Activated T-helper 1 cell treated with anti-CD3 and anti-CD28 coated beads, Interleukin-2, amount 50 U/mL, for 16 hours (primary cell): ENCODE measurements at places on chromosomes 13 and 19.

GRCh38 chr13:24670961-24671381 is 9.2 kb upstream of the ATP12A start:
- DNase-seq = no peak

DNA sequence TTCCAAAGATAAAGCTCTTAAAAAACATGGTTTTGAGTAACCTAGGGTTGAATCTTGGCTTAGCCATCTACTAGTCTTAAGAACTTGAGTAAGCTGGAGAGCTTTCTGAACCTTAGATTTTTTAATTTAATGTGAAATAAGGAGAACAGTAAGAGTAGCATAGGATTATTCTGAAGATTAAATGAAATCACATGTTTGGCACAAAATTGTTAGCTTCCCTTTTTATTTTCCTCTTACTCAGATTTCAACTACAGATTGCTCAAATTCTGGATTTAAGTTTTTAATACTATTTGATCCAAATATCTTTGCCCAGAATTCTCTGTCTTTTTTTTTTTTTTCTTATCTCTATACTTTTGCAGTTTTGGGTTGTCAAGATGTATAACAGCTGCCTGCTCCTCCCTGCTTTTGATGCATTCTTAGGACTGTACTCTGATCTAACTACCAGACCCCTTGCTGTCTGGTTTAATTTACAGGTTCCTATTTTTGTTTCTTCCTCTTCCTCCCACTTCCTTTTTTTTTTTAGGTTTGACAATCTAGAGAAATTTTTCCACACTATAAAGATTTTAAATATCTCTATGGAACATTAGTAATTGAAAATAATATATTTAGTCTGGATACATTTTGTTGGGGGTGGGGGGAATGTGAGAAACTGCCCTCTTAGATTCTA is 12.3 kb downstream of the POMP start:
- DNase-seq = no peak

DNA sequence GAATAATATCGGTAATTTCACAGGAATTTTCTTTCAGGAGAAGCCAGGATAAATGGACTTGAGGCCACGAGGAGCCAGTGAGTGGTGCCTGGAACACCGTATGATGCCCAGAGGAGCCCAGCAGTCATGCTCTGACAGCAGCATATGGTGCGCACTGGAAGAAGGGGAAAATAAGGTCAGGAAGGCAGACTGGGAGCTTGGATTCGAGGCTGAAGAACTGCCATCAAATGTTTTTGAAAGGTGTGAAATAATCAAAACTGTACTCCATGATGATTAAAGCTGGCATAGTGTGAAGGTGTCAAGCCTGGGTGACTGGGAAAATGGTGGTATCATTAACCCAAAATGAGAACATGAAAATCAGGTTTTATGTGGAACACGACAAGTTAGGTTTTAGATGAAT is 374.2 kb downstream of the DIAPH3 start:
- DNase-seq = no peak

- no peak for DNase-seq
Observed at GRCh38 chr19:4447327-4448146, 10.1 kb downstream of the UBXN6 start.

DNA sequence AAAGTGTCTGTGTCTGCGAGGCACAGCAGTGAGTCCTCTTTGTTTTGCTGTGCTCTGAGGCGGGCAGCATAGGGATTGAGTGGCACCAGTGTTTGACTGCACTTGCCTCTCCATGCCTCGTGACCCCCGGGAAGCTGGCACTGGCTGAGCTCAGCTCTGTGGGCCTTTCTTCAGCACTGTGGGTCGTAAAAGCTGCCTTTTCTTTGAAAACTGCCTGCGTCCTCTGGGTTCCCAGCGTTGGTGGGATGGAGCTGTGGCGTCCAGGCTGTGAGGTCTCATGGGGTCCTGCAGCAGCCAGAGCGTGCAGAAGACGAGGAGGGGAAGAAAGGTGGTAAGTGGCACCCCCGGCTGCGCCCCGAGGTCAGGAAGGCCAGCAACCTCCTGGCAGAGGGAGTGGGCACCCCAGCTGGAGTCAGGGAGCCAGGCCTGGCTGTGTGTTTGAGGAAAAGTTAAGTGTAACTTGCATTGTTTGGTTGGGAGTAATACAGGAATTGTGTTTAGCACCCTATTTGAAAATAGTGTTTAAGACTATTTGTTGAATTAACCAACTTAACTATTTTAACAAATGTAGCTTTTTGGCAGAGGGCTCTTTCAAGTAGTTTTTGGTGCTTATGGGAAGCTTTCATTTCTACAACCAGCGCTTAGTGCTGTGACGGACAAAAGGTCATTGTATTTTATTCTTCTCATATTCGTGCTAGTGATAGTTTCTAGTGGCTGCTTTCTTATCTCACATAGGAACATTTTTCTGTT is 79.3 kb upstream of the TEX29 start:
- DNase-seq = no peak

GRCh38 chr19:2887391-2887914 is 13.3 kb upstream of the ZNF57 start:
- DNase-seq = no peak

DNA sequence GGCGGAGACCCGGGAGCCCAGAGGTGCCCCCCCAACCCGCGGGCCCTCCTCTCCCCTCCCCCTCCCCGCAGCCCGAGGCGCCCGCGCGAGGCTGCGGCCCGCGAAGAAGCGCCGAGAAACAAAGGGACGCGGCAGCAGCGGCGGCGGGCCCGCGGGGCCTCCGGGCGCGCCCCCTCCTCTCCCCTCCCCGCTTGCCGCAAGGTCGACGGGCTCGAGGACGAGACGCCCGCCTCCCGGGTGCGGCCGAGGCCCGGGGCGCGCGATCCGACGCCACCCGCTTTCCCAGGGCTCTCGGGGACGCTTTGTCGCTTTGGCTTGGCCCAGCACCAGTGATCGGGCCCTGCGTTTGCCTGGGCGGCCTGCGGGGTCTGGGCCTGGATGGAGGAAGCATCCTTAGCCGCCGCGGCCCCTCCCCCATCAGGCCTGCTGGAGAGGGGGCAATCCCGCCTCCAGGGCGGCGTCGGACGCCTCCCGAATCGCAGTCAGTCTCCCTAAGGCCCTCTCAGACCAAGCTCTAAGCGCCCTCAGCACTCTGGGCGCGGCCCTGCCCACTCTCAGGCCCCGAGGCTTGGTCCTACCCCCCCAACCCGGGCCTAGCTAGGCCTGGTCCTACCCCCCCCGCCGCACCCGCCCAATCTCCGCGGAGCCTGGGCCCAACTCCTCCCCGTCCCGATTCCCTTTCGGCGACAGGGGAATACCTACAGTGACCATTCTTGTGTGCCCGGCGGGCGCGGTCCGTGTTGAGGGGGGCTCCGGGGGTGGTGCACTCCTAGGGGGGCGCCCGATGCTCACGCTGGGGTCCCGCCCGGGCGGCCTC is 740 bp downstream of the ELAVL3 start:
- no peak for DNase-seq

DNA sequence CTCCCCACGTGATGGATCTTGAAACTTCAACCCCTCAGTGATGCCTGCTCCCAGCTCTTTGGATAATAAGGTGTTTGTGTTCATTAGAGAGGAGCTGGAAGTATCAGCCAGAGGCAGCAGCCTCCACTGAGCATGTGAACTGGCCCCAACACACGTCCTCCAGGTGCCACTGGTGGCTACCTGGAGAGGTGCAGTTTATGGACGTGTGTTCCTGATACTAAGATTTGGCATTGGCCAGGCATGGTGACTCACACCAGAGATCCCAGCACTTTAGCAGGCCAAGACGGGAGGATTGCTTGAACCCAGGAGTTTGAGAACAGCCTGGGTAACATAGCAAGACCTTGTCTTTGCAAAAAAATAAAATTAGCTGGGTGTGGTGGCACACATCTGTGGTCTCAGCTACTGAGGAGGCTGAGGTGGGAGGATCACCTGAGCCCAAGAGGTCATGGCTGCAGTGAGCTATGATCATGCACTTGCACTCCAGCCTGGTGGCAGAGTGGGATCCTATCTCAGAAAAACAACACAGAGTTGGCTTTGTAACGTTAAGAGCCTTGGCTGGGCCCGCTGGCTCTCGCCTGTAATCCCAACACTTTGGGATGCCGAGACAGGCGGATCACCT is 34.4 kb downstream of the SLC25A42 start:
- DNase-seq = no peak

GRCh38 chr19:38683393-38684077 is 36.1 kb downstream of the ACTN4 start:
- DNase-seq = no peak

GRCh38 chr13:106061781-106062180 is 473.7 kb downstream of the EFNB2 start:
- DNase-seq = no peak

DNA sequence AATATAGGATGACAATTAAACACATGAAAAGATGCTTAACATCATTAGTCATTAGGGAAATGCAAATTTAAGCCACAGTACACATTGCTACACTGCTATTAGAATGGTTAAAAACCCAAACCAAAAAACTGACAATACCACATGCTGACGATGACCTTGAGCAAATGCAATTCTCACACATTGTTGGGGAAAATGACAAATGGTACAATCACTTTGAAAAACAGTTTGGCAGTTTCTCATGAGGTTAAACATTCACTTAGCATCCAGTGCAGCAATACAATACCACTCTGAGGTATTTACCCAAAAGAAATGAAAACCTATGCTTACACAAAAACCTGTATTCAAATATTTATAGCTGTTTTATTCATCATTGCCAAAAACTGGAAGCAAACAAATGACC is 11.3 kb downstream of the FLT3 start:
- no peak for DNase-seq

DNA sequence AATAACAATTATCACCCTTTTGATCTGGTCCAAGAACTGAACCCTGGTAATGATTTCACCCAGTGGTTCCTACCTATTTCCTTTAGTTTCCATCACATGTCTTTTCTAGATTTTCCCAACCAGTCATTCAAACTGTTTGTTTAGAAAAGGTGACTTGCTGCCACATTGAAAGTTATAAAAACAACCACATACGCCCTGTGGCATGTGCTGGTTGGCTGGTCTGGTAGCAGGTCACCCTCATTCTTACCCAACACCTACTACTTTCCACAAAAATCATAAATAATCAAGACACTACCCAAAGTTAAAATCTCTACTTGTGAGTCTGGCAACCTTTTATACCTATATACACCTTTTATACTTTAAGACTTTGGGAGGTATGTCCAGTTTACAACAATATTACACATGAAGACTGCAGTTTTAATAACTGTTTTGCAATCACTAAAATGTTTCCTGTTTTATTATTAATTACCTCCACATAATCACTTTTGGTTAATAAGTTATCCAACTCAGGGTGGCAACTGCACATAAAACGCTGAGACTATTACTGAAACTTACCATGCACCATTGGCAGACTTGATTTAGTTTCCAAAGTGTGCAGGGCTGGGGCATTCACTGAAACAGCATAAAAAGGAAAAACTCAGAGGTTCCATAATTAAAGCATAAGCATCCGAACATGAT is 38.9 kb downstream of the DZIP1 start:
- DNase-seq = no peak

DNA sequence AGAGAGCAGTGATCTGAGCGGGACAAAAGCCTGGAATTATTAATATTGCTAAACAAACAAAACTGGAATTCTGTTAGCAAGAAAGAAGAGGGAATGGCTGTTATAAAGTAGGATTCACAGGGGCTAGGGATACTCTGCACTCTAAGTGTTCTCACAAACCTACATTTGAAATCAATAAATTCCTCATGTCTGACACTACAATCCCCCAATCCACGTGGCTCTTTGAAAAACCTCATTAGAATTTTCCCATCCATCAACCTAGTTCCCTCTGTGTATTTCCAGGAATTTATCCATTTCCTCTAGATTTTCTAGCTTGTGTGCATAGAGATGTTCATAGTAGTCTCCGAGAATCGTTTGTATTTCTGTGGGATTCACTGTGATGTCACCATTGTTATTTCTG is 307.5 kb downstream of the RBM26 start:
- no peak for DNase-seq

DNA sequence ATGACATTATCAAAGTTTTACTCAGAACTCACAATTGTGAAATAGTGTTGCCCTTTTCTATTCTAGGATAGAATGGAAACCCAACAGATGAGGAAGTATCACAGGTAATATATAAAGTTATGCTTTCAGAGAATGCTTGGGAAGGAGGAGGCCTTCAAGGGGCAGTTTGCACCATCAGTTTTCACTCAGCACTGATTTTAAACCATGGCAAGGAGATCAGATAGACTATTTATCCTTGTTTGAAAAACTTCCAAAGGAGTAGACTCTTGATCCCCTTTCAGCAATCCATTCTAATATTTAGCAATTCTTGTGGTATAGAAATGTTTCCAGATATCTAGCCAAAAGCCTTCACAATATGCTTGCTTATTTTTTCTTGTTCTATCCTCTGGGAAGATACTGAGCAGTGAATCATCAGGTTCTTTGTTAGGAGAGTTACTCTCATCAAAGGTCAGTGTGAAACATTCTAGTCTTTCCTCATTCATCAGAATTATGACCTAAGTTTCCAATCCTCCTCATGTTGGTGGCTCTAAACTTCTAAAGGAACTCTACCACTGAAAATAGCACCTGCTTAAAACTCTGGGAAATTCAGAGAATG is 3.8 kb downstream of the GPC6 start:
- DNase-seq = no peak

GRCh38 chr19:28990522-28990921 is 222.4 kb downstream of the UQCRFS1 start:
- DNase-seq = no peak

DNA sequence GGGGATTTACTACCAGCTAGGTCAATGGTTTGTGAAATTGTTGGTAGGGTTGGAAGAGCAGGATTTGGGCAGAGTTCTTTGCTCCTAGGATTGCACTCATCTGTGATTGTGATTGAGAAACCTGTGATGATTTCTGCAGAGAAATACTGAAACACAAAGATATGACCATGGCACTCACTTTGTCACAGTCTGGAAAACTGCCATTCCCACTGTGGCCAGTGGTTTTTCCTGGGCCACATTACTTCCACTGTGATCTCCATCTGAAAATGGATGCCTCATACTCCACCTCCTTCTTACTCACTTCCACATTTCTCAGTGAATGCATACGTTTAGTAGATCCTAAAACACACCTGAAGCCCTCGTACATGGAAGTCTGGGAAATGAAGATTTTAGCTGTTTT is 593.2 kb downstream of the LMO7 start:
- DNase-seq = no peak

GRCh38 chr13:43792076-43792881 is 5.5 kb upstream of the ENOX1 start:
- no peak for DNase-seq
